ENCODE measurements at places on chromosomes 1 and 21. TPM values are rescaled to one million over a fixed set of nuclear protein-coding genes. Genes with fewer than 3 reads are reported as not detected.

DNA sequence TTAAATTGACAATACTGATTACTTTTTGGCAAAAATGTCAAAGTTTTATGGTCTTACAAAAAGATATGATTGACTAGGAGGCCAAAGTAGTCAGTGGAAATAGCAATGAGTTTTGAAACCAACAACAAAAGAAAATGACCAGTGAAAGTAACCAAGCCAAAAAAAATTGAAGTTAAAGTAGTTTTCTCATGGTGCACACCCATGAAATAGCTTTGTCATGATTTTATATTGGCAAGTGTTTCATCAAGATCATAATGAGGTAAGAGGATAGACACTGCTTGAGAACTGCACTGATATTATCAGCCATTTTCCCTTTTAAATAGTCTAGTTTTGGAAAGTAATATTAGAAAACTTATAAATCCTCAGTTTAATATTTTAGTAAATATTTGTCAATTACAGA lies 206.2 kb upstream of the ADAMTS5 start:
- DNase-seq = no peak

The AMY1A gene
- not detected for total RNA-seq

- no peak for DNase-seq
These were observed 61.4 kb downstream of the VWA5B1 start for GRCh38 chr1:20351911-20352701.

DNA sequence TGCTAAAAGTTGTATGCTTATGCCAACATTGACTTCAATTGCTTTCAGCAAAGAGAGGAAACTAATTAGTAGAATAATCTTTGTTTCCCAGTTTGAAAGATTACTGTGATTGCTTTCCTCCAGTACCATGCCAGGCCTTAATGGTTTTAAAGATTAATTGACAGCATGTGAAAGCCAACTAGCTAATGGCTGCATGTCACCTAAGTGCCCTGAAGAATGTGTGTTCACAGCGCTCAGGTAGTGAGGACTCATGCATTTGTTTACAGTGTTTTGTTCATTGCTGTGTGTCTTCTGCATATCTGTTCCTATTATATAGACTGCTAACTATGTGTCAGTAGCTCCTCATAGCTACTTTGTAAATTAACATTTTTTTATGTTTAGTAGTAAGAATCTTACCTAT lies 335.6 kb downstream of the LRRIQ3 start:
- DNase-seq = no peak

GRCh38 chr1:44500181-44501046 lies 95.4 kb downstream of the RNF220 start:
- no peak for DNase-seq

DNA sequence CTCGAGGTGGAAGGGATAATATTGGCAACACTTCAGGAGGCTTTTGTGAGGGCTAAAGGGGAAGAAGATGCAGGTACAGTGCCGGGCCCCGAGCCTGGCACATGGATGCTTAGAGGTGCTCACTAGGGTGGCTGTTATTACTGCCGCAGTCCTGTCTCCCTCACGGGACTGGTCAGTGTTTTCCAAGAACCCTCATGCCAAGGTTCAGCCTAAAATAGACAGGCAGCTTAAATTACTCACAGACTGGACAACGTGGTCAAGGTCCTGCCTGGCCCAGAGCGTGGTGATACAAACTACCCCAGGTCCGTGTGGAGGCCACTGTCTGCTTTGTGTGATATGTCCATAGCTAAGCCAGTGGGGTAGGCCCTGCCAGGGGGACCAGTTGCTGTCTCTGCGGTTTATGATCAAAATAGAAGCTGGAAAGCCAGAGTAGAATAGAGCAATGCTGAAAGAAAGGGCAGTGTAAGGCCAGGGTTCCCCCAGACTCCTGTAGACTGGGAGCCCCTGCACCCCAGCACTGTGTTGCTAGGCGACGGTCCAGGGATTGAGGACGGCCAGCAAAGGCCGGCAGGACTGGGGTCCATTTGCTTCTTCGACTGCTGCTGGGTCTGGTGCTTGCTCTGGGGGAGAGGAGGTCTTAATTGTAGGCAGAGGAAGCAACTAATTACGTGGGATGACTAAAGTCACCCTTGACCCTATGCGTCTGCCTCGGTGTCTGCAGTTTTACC lies 36.1 kb downstream of the ELAPOR1 start:
- DNase-seq = no peak

The FMO2 gene
- total RNA-seq = not detected

All from kidney epithelial cell (primary cell).